ENCODE measurements at places on chromosomes 16 and 17.

DNA sequence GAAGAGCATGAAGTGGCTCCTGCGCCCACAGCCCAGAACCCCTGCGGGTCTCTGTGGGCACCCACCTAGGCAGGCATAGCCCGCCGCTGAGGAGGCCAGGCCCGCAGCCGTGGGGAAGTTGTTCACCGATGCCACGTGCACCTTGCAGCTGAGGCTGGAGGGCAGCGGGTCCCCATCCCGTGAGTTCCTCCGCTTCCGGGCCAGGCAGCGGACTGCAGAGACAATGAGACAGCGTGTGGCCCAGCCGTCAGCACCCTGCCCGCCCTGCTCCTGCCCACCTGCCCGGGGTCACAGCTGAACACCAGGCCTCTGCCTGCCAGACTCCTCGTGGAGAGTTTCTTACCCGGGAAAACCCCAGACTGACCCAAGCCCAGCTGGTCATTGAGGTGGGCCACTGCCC is 5.5 kb downstream of the MVD start:
- no peak for DNase-seq

GRCh38 chr16:79997257-79997656 is 396.7 kb upstream of the MAF start:
- DNase-seq = no peak

GRCh38 chr17:80871341-80871740 is 120.3 kb upstream of the CHMP6 start:
- DNase-seq = no peak

- no peak for DNase-seq
These were observed 240.0 kb downstream of the C16orf95 start for GRCh38 chr16:87076950-87077749.

GRCh38 chr16:23694644-23695373 is 16.1 kb downstream of the PLK1 start:
- no peak for DNase-seq

DNA sequence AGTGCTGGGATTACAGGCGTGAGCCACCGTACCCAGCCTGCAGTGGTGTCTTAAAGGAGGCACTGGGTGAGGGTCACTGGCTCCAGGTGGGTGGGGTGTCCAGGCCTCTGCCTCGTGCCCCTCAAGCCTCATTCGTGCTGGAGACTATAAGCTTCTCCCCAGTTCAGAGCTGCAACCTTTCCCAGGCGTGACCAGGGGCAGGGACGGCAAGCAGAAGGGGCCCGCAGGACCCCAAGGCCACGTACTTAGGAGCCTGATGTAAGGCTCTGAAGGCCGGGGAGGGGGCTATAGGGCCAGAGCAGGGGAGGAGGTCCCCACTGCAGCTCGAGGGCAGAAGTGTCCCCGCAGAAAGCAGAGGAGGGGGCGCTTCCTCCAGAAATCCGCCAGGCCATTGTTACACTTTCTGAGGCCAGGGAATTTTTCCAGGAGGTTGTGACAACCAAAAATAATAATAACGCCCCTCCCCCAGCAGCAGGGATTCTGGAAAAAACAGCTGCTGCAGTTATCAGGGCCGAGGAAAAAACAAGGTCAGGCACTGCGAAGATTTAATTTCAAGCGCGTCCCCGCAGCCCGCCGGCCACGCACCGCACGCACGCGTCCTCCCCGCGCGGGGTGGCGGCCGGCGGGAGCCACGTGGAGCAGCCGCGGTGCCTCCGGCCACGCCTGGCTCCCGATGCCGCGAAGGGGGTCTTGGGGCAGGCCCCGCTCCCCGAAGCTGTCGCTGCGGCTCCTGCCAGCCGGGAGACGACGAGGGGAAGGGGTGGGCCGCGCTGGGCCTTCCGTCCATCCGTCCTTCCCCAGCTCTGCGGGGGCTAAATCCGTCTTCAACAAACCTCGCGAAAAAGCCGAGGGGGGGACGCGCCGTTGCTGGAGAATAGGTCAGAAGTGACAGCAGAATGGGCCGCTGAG is 45.8 kb upstream of the SLC38A10 start:
- no peak for DNase-seq

DNA sequence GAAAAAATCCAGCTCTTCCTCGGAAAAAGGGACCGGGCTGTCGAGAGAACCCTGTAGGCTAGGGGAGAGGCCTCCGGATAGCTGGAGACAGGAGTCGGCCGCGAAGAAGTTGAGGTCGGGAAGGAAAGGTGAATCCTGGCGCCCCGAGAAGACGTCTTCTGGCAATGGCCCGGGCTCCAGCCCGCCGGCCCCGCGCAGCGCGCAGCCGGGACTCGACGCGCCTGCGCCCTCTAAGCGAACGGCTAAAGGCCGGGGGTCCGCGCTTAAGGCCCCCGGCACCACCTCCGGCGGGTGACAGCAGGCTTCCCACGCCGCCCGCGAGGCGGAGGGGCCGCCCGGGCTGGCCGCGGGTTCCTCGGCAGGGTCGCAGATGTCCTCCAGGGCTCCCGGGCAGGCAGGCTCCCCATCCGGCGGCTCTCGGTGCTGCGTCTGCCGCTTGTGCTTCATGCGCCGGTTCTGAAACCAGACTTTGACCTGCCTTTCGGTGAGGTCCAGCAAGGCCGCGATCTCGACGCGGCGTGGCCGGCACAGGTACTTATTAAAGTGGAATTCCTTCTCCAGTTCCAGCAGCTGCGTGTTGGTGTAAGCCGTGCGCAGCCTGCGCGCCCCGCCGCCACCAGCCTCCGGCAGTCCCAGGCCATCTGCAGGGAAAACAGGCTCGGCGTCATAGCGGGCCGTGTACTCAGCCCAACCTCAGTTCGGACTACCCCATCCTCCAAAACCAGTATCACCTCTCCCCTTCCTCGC is 1.6 kb downstream of the HOXB2 start:
- DNase-seq = no peak

GRCh38 chr17:609232-609810 is 105.3 kb downstream of the VPS53 start:
- no peak for DNase-seq

Measured in activated CD8-positive, alpha-beta memory T cell treated with anti-CD3 and anti-CD28 coated beads for 1 hour (primary cell).